NCI-H460 (cell line): ENCODE measurements at places on chromosomes 4 and X. TPM values are rescaled to one million over a fixed set of nuclear protein-coding genes. Genes with fewer than 3 reads are reported as not detected.

Gene CAMK2D
- total RNA-seq, result 53.0 and 58.8 TPM in 2 replicates

Gene MND1
- total RNA-seq, result 33.6 and 35.7 TPM in 2 replicates

Gene KLHL2
- 10.2 and 14.4 TPM in 2 replicates for total RNA-seq

Gene F8A2
- total RNA-seq, result not detected in 2 replicates

Gene P2RY10
- not detected in 2 replicates for total RNA-seq
